Tibial nerve (tissue), 4 donors: ENCODE measurements at places on chromosomes 13 and 19.

GRCh38 chr13:65461590-65461989 lies 1768.5 kb downstream of the PCDH9 start:
- DNase-seq, result no peak

DNA sequence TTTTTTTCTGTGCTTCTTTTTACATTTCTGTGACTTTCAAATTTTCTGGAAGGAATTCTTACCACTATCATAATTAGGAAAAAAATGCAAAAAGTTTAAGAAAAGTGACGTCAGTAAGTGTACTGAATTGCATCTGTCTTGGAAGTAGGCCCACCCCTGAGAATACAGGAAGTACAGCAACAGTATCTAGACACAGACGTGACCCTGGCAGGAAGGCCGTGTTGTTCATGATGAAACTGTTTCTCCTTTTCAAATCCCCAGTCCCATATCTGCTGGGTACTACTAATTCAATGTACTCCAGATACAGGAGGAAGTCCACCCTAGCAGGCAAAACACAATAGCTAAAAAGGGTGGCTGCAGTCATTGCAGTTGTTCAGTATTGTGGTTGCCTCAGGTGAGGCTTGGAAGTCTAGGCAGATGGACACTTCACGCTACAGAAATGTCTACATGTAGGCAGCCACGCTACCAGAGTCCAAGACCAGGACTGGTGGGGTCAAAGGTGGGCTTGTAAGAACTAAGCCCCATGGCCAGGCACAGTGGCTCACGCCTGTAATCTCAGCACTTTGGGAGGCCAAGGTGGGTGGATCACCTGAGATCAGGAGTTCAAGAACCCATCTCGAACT lies 49.6 kb upstream of the MED4 start:
- no peak for DNase-seq

- no peak for DNase-seq
Measured at GRCh38 chr13:29858667-29859066, 8.2 kb upstream of the UBL3 start.

- DNase-seq, result peak; percentile 98
Measured at GRCh38 chr19:44741841-44742329, 6.6 kb upstream of the BCL3 start.

- DNase-seq, result no peak
Measured at GRCh38 chr19:40362160-40362559, 13.7 kb downstream of the PLD3 start.

GRCh38 chr13:63435667-63436324 lies 2020.1 kb upstream of the PCDH20 start:
- no peak for DNase-seq

DNA sequence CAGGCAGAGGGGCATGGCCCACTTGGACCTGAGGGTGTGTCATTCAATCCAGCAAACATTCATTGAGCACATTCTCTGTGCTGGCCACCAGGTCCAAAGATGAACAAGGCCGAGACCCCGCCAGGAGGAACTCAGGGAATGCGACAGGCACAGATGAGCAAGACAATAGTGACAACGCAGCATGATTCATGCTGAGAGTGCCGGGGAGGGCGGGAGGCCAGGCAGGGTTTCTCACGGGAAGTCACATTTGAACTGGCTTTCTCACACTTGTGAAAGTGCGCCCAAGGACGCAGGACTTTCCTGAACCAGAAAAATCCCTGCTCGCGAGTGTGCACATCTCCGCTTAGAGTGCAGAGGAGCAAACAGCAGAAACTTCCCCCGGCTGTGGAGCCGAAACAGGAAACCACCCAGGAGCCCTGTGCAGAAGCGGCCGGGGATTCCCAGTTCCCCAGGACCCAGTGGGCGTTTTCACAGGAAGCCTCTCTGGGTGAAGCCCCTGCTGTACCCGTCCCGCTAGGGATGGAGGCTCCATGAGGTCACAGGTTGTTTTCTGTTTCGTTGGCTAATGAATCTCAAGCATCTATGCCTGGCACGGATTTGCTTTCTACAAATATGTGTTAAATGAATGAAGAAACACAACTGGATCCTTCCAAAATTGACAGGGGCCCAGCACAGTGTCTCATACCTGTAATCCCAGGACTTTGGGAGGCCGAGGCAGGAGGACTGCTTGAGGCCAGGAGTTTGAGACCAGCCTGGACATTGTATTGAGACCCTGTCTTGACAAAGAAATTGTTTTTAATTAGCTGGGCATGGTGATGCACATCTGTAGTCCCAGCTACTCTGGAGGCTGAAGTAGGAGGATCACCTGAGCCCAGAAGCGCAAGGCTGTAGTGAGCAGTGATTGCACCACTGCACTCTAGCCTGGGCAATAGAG lies 68.4 kb upstream of the TM9SF2 start:
- DNase-seq, result peak; percentile 69

GRCh38 chr19:37855098-37855497 lies 51.3 kb downstream of the WDR87 start:
- no peak for DNase-seq

GRCh38 chr19:45283443-45284033 lies 32.5 kb downstream of the MARK4 start:
- no peak for DNase-seq
